Activated naive CD8-positive, alpha-beta T cell treated with anti-CD3 and anti-CD28 coated beads for 36 hours (primary cell): ENCODE measurements at places on chromosomes 7 and 10. TPM values are rescaled to one million over a fixed set of nuclear protein-coding genes. Genes with fewer than 3 reads are reported as not detected.

Gene SEMA4G
- total RNA-seq, result 0.89 TPM

Gene ADCYAP1R1
- not detected for total RNA-seq

Gene MYO3A
- total RNA-seq, result not detected

Gene ADAM8
- total RNA-seq, result 41.1 TPM

- no peak for DNase-seq
Observed at GRCh38 chr7:74479066-74479781, 25.5 kb downstream of the GTF2IRD1 start.

DNA sequence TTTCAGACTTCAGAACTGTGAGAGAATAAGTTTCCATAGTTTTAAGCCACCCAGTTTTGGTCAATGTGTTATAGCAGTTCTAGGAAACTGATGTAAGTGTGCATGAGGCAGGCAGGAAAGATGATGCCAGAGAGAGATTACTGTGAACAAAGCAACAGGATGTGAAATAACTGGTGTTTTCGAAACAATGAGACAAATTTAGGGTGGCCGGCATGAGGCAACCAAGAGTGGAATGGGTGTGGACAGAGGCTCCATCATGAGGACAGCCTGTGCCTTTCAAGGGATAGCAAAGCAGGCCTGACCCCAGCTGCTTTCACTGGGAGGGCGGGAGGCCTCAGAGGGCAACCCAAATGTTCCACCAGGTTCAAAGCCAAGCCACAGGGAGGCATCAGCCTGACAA is 67.3 kb upstream of the UCN3 start:
- DNase-seq, result peak; percentile 43

- DNase-seq, result peak; percentile 29
Observed at GRCh38 chr10:43595739-43596298, 10.4 kb upstream of the ZNF485 start.

DNA sequence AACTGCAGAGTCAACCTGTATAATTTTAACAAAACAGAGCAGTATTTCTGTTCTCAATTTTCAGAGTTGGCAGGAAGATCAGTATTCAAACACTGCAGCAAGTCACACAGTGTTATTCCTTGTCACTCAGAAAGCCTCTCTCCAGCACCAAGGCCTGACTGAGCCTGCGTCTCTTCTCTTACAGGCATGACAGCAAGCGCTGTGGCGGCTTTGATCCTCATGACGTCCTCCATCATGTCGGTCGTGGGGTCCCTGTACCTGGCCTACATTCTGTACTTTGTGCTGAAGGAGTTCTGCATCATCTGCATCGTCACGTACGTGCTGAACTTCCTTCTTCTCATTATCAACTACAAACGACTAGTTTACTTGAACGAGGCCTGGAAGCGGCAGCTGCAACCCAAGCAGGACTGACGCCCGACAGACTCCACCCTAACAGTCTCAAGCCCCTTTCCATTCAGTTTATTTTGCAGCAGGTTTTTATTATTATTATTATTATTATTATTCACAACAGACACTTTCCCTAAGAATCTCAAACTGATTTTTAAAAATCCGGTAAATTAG is 28.0 kb downstream of the GUSB start:
- DNase-seq, result no peak

DNA sequence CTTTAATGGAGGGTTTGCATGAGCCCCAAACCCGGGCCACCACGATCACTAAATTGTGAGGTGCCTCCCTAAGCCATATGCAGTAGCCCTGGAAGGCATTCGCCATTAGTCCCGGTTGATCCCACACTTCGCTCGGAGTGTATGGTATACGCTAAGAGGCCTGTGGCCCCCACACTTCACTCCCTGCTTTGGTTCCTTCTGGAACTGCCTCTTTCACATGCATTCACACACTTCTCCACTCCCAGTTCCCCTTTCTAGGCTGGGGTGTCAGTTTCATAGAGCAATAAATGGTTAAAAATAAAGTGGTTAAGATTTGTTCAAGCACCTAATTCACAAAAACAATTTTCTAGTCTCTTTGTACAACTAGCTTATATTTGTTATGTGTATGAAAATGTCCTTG is 212.1 kb upstream of the KCND2 start:
- DNase-seq, result no peak

GRCh38 chr10:5900247-5900646 is 10.2 kb downstream of the FBH1 start:
- no peak for DNase-seq

DNA sequence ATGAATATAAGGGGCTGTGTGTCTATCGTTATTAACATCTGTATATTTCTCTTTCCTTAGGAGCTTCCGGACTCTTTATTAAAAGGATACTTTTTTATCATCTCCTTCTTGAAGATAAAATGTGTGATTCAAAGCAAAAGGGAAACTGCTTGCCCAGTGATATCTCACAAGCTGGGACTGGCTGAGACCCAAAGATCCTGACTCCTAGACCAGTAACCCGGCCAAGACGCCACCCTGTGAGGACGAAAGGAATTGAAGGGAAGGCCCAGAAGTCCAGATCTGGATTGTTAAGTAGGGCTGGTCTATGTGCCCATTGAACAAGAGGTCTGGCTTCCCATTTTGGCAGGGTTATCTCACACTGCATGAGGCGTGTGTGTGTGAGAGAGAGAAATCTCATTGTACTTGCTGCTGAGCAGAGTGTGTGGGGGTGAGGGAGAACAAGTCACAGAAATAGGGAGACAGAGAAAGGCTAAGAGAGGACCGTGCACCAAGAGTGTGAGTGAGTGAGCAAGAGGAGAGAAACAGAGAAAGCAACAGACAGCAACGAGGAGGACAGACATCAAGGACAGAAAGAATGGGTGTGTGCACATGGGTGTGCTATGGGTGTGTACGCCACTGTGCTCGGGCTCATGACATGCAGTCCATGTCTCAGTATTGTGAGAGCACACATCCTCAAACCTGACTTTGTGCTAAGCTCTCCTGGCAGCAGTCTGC is 75.4 kb downstream of the PLXNA4 start:
- no peak for DNase-seq

DNA sequence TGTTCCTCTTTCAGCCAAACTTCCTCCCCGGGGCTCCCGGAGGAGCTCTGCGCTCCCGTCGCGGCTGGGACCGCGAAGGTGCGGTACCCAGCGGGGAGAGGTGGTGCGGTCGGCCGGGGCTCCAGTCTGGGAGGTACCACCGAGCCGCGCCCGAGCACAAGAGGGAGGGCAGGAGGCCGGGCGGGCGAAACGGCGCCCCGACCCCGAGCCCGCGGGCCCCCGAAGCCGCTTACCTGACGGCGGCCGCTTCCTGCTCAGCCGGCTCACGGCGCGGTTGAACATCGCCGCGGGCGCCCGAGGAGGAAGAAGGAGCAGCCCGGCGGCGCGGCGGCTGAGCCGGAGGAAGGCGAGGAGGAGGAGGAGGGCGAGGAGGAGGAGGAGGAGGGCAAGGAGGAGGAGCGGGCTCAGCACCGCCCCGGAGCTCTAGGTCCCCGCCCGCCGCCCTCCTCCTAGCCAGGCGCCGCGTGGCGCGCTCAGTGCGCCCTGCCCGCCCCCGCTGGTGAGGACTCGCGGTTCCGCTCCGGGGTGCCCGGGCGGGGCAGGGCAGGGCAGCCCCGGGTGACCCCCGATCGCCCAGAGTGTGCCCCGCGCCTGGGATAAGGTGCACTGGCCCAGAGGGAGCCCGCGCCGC is at the start of gene RGS10:
Gene RGS10 (minus strand): TSS at position 363 of the 631 bp plus-strand sequence. CDS start 81 bp downstream, at position 282.
- peak; percentile 91 for DNase-seq

DNA sequence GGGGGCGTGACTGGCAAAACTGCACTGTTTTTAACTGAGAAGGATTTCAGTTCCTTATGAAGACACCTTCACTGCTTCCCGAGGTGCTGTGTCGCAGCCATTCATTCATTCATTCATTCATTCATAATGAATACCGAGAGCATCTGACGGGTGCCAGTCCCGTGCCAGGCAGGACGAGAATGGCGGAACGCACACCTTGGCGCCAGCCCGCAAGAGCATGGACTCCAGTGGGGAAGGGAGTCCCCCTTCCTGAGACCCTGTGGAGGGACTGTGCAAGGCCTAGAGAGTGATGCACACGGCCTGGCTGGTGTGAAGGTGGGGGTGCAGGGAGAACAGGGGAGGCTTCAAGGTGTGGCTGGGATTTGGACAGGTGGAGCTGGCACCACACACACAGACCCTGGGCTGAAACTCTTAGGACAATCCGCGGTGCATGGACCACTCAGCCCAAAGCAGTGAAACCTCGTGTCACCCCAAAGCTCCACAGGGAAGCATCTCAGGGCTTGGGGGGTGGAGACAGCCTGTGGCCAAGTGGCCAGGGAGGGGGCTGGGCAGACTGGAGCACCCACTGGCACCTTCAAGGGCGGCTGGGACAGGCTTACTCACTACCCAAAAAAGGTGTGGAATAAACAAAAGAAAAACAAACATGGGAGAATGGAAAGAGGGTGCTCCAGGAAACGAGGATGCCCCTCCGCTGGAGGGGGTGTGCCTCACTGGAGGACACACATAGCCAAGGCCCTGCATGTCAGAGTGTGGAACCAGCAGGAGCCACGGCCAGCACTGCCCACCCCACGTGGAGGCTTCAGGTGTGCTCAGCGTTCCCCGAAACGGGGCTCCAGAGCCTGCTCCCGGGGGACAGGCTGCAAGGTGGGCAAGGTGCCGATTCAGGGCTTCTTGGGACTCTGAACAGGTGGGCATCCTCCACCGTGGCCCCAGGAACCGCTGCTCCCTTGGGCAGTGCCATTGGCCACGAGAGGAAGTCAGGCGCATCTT is 37.7 kb downstream of the EBF3 start:
- no peak for DNase-seq

DNA sequence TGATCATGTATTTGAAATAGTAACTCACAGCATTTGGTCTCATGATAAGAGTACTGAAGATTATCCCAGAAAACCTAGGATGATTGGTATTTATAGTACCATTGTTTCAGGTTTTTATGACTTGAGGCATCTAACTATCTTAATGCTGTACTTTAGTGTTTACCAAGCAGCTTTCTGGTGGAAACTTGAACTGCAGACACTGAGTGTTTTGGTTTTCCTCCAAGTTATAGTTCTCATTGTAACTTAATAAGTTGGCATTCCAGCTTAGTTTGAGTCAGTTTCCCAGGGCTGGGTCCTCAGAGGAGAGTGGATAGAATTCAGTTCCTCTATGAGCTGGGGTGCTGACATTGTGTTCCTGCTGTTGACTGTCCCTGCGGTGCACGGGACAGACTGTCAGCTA is 50.4 kb downstream of the SEC23IP start:
- DNase-seq, result no peak

- DNase-seq, result no peak
Observed at GRCh38 chr10:113020838-113021237, 70.8 kb downstream of the TCF7L2 start.

DNA sequence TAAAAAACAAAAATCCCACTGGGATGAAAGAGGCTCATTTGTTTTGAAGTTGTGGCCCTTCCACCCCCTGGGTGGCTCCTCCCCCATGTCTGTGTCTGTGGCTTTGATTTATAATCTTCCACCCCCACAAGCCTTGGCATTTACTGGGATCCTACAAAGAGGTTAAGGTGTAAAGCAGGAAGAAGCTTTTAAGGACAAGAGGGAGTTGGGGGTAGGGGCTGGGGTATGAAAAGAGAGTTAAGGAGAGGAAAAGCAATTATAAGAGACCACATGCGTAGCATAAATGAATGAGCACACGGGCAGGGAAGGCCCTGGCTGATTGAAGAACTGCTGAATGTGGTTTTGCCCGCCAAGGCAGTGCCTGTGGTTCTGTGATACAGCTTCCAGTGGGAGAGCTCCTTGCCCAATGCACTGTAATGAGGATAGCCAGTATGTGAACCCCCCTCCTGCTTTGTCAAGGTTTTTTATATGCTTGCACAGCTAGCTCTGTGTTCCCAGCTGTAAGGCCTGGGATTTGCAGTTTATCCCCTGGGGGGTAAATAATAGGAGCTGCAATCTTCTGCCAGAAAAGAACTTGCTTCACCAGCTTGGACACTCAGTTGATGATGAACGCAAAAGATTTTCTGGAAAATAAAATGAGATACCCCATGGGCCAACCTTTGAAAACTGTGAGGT is 34.7 kb upstream of the KMT2E start:
- DNase-seq, result no peak

- no peak for DNase-seq
Observed at GRCh38 chr10:18159557-18159956, 19.3 kb downstream of the CACNB2 start.

- DNase-seq, result peak; percentile 92
Observed at GRCh38 chr7:65981965-65982792, at the start of gene GUSB. Gene GUSB, minus strand, starts transcription at chr7:65982213. Its CDS starts 30 bp downstream, at chr7:65982183.

DNA sequence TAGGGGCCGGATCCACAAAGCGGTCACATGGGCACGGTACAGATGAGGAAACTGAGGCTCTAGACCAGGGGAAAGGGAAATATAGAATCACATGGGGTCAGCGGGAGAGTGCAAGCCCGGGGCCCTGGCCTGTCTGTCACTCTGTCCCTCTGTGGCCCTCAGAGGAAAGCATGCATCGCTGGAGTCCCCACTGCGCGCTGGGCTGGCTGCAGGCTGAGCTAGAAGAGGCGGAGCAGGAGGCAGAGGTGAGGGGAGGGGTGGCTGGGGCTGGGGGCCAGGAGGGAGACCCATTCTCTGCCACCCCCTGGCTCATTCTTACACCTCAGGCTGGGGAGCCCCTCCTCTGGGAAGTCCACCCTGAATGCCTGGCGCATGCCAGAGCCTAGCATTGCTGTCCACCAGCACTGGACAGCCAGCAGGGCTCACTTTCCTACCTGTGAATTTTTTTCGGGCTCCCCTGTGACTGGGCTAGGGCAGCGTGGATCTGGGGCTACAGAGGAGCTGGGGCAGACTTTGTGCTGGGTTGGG is 2.3 kb downstream of the VPS37D start:
- no peak for DNase-seq

DNA sequence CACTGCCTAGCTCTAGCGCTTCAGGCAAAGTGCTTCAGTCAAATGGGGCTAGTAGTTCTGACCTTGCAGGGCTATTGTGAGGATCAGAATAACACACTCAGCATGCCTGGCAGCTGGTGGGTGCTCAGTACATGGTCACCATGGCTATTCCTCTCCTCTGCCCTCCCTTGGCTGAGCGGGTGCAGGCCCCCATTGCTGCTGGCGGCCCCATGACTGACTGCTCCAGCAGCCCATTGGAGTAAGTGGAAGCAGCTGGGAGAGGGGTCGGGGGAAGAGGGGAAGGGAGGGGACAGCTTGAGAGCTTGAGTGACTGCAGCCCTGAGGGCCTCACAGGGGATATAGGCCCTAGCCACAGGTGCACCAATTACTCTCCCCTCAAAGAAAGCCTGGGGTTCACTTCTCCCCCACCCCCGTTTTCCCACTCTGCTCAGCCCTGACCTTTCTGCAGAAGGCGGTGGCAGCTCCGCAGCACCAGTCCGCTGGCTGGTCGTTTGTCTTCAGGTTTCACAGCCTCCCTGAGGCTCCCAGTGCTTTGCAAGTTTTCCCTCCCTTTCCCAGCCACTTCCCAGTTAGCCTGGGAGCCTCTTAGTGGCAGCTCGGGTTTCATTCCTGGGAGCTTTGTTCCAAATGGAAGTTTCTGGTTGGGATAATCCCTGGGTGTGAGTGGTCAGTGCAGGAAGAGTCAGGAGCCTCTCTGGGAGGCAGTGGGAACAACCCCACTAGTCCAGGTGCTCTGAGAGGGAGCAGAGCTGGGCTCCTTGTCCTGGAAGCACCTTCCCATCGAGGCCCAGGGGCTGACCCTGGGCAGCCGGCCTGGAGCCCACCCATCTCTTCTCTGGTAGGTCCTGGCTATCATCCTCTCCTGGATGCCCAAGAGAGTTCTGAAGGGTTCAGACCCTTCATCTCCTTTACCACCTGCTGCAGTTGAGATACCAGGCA is 16.3 kb downstream of the FGF8 start:
- DNase-seq, result no peak

- DNase-seq, result no peak
Observed at GRCh38 chr10:78065611-78066010, 31.9 kb downstream of the RPS24 start.
